ENCODE measurements at places on chromosomes 5 and 9.

- no peak for DNase-seq
These were observed 119.0 kb upstream of the LMX1B start for GRCh38 chr9:126494746-126495145.

- no peak for DNase-seq
These were observed 1237.5 kb upstream of the CDH9 start for GRCh38 chr5:28275931-28276330.

DNA sequence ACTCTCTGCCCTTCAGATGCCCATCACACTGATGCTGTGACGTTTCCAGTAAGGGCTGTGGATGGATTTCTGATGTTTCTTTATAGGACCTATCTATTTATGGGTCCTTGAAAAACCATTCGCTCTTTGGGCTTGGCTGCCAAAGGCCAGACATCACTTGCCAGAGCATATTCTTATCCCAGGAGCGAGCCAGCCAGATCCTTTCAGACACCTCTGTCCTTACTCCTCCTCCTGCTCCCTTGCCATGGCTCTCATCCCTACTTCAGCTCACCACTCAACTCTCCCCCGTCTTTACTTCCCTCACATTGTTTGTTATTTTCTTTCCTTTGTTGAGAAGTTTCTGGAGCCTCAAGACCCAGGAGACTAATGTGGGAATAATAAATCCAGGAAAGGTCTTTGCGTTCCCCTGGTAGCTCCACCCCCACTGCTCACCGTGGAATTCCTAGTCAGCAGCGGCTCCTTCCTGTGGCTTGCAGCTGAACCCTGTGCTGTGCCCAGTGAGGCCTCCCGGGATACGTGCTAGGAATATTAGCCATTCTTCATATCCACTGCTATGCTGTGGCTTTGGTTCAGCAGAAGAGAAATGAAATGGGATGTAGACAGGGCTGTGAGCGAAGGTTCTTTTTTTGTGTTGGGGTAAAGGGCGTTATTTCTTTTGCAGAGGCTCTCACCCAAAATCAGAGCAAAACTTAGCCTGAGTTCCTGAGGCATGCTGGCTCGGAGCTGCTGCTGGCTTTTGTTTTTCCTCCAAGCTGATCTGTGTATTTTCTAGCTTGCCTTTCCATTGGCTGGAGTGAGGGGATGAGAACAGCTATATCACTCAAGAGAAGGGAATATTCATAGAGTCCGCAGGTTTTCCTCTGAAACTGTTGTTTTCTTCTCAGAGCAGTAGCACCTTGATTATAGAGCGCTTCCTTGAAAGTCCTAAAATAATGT lies 171.1 kb downstream of the SAXO1 start:
- DNase-seq = no peak

- no peak for DNase-seq
These were observed 28.3 kb upstream of the CER1 start for GRCh38 chr9:14750821-14751220.

GRCh38 chr5:142437563-142437962 lies 112.7 kb upstream of the SPRY4 start:
- DNase-seq = no peak

DNA sequence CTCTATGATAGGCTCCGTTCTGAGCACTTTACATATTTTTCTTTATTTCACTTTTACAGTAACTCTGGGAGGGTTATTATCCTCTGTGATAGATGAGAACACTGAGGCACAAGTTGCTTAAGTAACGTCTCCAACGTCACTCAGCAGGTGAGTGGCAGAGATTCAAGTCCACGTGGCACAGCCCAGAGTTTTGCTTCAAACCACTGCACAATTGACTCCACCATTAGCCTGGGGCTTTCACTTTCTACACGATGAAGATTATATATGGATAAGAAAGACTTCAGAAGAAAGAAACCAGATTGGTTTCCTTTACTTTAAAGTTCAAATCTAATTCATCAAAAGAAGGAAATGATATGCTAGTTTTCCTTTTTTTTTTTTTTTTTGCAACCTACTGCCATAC lies 245.9 kb downstream of the SYK start:
- peak; percentile 35 for DNase-seq

DNA sequence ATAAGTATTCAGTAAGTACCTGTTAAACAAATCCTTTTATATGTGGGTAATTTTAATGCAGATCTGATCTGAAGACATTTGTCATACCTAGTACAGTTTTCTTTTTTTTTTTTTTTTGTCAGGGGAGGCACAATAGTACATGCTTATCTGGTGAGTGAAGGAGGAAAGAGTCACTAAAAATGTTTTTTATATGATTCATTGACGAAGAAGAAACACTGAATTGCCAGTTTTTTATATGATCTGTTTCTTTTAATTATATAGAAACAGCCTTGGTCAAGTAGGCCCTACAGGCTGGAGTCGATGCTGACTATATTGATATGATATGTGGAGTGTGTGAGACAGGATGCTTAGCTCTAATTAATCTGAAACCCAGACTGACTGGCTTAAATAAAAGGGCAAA lies 315.2 kb downstream of the PSAT1 start:
- DNase-seq = no peak

DNA sequence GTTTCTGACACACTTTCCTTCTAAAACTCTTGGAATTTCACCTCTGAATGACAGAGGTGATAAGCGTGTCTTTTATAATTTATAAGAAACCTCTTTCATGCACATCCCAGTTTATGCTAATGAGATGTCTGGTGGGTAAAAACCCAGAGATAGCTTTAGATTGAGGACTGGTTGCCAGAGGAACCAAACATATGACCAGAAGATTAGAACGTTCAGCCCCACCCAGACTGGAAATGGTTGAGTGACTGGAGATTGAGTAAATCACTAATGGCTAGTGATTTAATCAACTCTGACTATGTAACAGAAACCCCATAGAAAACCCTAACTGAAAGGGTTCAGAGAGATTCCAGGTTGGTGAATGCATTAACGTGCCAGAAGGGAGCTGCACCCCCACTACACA lies 69.2 kb downstream of the CDH18 start:
- no peak for DNase-seq

DNA sequence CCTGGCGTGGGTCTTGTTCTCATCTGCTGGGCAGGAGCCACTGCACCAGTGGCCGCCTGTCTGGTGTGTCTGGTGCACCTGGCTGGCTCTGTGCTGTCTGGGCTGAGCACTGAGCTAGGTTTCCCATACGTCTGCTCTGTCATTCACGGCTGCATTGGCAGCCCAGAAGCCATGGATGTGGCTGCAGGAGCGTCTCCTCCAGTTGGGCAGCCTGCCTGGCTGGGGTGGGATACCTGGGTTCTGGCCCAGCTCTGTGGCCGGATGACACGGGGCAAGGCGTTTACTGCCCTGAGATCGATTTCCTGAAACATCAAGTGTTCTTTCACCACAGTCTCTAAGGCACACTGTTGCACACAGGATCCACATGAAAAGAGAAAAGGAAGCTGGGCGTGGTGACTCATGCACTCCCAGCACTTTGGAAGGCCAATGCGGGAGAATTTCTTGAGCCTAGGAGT lies 25.5 kb upstream of the SLC25A51 start:
- DNase-seq = no peak

GRCh38 chr9:7613931-7614330 lies 185.6 kb downstream of the DMAC1 start:
- peak; percentile 64 for DNase-seq

GRCh38 chr9:105059252-105059651 lies 131.3 kb upstream of the ABCA1 start:
- no peak for DNase-seq

DNA sequence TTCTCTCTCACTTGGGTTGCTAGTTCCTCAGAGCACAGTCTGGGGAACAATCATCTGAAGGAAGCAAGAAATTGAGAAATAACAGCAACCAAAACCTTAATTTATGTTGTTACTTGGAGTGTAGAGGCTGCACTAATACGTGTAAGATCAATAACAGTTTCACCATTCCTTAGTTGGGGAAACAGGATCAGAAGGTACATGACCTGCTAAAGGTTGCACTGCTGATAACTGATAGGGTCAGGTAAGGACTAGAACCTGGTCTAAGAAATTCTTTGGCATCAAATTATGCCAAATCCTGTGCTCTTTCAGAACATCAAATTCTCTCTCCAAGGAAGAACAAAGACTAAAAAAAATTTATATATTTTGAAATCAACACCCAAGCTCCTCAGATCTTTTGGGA lies 278.6 kb upstream of the C9orf72 start:
- DNase-seq = no peak

DNA sequence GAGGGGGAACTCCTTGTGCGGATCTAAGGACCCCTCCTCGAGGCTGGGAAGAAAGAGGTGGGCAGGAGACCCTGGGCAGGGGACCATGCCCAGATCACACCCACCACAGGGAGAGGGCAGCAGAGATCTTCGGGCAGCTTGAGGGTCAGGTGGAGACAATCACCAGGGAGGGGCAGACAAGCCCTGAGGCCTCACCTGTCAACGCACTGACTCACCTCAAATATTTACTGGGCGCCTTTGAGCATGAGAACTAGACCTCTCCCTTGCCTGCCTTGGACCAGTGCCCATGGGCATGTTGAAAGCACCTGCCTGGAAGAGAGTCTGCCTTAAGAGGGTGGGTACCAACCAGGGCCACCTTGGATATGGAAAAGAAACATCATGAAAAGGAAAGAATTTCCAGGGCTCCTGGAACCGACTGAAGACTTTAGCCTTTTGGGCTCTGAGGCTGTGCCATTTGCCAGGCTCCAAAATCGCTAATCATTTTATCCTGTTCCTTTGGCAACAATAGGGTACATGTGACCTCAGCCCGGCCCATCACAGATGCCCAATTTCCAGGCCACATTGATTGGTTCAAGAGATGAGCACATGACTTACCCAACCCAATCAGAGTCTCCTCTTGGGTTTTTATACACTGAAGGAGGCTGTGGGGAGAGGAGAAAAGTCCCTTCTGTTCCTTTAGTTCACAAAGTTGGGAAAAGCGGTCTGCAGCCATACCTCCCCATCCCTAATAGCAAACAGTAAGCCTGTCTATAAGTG lies 10.4 kb upstream of the SPINK4 start:
- no peak for DNase-seq

- DNase-seq = no peak
These were observed 41.1 kb downstream of the NDUFS4 start for GRCh38 chr5:53601570-53601969.

DNA sequence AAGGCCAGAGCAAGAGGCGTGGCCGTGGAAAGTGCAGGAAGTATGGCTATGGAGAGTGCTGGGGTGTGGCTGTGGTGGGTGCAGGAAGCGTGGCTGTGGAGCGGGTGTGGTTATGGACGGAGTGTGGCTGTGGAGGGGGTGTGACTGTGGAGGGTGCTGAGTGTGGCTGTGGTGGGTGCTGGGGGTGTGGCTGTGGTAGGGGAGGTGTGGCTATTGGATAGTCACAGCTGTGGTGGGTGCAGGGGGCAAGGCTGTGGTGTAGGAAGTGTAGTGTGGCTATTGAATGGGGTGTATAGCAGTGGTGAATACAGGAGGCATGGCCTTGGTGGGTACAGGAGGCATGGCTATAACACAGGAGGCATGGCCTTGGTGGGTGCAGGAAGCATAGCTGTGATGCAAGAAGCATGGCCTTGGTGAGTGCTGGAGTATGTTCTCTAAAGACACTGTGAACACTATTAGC lies 40.8 kb upstream of the SPATA31C2 start:
- no peak for DNase-seq
